Mesendoderm (in vitro differentiated cells): ENCODE measurements at places on chromosomes 7 and 10.

DNA sequence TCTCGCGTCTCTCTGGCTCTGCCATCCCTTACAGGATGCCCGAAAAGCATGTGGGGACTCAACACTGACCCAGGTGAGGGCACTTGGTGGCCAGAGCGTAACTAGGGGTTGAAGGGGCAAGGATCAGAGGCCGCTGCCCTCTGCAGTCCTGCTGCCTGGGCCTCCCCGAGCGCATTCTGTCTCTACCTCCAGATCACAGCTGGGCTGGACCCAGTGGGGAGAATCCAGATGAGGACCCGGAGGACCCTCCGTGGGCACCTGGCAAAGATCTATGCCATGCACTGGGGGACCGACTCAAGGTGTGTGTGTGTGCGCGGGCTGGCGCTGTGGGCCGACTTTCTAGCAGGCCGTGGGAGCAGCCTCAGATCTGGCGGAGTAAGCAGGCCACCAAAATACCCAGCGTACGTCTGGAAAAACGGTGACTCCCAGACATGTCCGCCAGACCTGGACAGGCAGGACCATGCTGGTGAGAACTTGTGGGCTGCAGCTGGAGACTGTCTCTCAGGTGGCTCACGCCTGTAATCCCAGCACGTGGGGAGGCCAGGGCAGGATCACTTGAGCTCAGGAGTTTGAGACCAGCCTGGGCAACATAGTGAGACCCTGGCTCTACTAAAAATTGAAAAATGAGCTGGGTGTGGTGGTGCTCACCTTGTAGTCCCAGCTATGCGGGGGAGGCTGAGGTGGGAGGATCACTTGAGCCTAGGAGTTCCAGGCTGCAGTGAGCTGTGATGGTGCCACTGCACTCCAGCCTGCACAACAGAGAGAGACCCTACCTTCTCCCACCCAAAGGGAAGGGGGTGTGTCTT lies 3.2 kb downstream of the GNB2 start:
- DNase-seq = no peak

DNA sequence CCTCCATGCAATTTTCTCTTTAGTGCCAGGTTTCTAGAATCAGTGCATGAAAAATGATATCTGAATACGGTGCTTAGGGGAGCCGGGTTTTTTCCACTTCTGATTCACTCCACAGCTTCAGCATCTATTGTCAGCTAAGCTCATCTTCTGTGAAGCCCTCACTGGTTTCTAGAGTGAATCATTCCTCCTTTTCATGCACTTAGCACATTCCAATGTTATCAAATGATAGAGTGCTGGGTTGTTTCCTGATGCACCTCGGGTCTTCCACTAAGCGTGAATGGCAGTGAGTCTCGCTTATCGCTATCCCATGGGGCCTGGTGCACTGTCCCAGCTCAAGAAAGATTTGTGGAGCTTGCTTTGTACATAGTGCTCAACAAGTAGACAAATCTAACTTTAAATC lies 170.9 kb upstream of the RHEB start:
- peak; percentile 77 for DNase-seq

- no peak for DNase-seq
These were observed 248.1 kb downstream of the PLXNA4 start for GRCh38 chr7:132328047-132328620.

DNA sequence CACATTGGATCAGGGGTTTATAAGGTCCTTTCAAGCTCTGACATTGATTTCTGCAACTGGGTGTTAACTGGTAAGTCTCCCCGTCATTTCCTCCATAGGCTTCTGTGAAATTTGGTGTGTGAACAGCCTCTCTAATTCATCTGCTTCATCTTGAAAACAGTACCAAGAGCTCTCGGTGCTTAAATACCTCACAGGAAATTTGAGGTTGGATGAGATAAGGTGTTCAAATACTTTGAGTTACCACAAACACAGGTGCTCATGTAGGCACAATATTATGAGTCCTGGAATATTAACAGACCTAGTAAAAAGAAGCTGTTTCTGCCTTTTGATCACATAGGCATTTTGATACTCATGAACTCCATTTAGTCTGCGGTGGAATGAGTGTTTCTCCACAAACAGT lies 85.2 kb downstream of the RTKN2 start:
- DNase-seq = no peak

DNA sequence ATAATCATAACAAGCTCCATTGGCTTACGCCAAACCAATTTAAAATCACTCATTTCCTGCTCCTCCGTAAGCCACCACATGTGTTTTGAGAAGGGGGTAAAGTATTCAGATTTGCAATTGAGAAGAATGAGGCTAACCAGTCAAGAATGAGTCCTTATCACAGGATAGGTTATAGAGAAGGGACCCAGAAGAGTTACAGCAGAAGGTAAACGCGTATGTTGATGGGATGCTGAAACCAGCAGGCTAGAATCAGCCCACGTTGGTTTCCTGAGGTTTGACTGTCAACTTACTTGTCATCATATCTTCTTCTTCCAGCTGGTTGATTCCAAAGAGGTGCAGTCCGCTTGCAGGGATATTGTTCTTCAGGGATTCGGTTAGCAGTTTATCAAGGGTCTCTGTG lies 64.1 kb upstream of the TM9SF3 start:
- no peak for DNase-seq

DNA sequence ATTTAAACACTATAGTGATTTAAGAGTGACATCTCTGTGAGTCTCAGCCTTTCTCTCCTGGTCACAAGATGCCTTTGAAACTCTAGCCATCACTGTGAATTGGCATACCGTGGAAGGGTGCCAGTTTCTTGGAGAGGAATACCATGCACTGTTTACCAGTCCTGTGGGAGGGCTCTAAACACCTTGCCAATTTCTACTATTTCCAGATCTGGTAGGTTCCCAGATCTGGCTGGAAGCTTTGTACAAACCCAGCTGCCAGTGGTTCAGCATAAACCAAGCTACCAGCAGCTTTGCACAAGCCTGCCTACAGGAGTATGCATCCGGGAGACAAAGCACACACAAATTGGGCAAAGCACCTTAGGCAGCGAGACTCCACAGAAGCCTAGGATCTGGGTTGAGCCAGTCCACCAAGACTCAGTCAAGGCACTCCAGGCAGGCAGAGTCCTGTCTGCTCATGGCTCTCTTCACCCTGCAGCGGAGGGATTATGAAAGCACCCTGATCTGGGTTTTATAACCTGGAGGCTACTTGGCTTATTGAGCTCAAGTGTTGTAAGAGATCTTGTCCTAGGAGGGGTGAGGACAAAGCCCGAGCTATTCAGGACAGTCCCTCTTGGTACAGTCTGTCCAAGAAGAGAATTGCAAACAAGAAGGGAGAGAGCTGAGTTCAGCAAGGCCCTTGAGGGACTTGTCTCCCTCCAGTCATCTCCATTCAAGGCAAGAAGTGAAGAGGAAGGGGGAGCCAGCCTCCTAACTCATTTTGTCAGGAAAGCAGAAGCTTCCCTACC lies 23.6 kb downstream of the MCM10 start:
- no peak for DNase-seq

DNA sequence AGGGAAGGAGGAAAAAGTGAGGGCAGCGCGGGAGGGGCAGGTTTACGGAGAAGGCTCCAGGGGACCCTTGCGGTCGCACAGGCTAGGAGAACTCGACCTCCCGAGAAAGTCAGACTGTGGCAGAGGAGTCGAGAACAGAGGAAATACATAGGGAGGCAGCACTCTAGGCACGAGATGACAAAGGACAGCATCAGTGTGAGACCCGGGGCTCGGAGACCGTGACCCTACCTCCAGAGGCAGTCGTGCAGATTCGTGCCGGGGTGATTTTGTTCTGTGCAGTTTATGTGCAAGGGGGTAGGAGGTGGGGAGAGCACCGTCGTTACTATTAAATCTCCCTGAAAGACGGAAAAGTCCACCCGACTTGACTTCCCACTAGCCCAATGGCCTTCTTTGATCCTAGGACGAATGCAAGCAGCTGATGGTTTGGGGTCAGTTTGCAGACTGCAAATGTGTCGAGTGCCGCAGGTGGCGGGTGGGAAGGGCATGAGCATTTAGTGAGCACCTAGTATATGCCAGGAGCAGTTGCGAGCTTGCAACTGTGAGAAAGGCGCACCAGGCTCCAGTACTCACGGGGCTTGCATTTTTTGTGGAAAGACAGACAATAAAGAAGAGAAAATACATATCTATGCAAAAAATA lies 674 bp upstream of the OSBPL3 start:
- peak; percentile 64 for DNase-seq

GRCh38 chr10:71868192-71868697 lies 17.2 kb upstream of the PSAP start:
- no peak for DNase-seq

GRCh38 chr7:33072471-33072870 lies 9.9 kb upstream of the NT5C3A start:
- DNase-seq = no peak

DNA sequence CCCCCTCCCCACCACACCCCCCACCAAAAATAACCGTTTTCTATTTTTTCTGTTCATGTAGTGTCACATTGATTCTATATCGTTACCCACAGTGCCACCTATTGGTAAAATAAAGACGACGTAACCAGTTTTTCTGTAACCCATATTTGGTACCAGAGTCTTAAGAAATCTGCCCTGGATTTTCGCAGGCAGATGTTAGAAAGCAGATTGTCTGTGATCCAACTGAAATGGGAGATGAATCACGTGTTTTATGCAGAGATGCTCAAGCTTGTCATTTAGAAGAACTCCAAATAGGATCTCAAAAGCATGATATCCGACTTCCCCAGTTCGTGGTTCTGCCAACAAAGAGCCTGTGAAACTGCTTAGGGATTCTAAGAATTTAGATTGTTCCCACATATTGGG lies 261.1 kb upstream of the CSTF2T start:
- peak; percentile 51 for DNase-seq

DNA sequence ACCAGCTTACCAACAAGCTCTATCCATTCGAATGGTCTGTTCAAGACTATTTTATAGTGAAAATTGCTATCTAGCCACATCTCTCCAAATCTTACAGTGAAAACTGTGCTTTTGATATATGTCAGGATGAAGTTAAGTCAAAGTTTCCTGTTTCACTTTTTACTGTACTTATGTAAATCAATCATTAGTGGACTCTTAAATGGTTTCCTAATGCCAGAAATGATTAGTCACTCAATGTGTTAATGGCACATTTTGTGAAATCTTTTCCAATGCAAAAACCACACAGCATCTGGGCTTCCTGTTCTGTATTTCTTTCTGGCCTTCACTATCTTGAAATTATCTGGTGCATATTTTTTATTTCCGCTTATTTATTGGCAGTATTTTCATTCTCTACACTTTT lies 87.3 kb upstream of the STEAP1B start:
- no peak for DNase-seq

- DNase-seq = peak; percentile 38
These were observed 81.9 kb downstream of the BUB3 start for GRCh38 chr10:123236126-123236525.

GRCh38 chr10:34180749-34181148 lies 634.3 kb downstream of the PARD3 start:
- DNase-seq = no peak

GRCh38 chr10:35783305-35783838 lies 141.3 kb upstream of the FZD8 start:
- no peak for DNase-seq

DNA sequence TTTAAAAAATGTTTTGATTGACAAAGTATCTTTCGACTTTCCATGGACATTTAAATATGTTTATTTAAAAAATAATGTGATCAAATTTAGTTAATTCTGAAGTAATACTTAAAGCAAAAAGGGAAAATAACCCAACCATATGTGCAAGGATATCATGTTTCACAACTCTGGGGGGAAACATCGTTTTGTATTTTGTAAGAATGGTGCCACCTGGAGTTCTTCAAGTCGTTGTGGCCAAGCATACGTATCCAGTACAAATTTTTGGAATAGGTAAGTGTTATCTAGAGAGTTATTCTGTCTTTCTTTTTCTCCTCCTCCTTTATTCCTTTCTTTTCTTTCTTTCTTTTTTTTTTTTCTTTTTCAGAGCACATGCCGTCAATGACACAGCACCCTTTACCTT lies 176.2 kb upstream of the CSTF2T start:
- peak; percentile 7 for DNase-seq

GRCh38 chr10:88792661-88793060 lies 9.9 kb upstream of the LIPM start:
- DNase-seq = no peak

DNA sequence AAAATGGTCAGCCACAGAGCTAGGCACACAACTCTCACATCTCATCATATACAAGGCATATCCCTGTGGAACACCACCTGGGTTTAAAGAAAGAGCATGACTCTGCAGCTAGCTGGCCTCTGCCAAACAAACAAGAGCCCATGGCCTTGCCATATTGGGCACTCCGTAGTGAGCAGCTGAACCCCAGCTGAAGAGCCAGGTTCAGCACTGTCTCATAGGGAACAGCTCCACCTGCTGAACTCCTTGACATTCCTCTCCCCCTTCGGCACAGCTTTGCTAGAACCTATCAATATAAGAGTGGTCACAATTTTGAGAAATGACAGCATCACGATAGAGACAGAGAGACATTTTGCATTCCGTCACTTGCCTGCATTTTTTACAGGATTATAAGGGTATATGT lies 20.0 kb downstream of the SORCS1 start:
- peak; percentile 51 for DNase-seq

DNA sequence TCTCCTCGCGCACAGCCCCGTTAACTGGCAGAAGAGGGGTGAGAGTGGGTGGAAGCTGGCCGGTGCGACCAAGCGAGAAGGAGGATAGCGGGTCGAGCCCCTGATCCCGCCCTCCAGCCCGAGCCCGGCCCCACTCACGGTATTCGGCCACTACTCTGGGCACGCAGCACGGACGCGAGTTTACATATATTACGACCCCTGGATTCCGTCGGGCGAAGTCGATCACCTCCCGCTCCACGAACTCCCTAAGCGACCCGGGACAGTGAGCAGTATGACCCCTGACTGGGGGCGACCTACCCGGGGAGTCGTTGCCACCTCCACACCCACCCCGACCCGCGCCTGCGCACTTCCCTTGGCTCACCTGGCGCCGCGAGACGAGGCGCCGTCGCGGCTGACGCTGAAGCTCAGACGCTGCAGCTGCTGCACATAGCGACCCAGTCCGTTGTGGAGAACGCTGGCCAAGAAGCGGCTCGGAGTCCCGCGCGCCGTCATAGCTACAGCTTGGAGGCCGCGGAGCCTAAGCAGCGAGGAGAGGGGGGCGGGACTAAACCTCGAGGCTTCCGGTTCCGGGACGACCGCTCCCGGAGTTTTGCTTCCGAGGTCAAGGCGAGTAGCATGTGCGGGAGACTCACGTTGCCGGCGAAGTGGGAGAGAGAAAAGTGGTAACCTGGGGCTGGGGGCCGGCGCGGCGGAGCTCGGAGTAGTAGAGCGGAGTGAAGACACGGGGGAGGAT lies at the start of the genes MRPL43 and TWNK:
TSS of gene MRPL43 (minus strand) at position 546 of the 733 bp plus-strand sequence. CDS start at position 492, 54 bp downstream.
TSS of gene TWNK (plus strand) at position 592 of the 733 bp plus-strand sequence. CDS start 668 bp downstream, outside the sequence.
- DNase-seq = peak; percentile 92

DNA sequence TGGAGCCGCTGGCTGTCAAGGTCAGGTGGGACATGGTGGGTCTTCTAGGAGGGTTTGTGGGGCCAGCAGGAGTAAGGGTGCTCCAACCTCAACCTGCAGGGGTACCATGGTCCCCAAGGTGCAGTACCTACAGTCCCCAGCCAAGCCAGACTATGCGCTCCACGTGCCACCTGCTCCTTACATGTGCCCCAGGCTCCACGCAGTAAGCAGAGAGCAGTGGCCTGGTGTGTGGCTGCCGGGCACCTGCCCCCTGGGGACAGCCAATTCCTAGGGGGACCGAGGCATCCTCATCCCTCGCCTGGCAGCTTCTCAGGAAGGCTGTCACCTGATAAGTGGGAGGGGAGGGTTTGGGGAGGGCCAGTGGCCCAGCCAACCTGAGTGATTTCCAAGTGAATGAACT lies 11.7 kb upstream of the ZNF716 start:
- DNase-seq = no peak
